ENCODE measurements at places on chromosomes 2 and 18. TPM values are rescaled to one million over a fixed set of nuclear protein-coding genes. Genes with fewer than 3 reads are reported as not detected.

DNA sequence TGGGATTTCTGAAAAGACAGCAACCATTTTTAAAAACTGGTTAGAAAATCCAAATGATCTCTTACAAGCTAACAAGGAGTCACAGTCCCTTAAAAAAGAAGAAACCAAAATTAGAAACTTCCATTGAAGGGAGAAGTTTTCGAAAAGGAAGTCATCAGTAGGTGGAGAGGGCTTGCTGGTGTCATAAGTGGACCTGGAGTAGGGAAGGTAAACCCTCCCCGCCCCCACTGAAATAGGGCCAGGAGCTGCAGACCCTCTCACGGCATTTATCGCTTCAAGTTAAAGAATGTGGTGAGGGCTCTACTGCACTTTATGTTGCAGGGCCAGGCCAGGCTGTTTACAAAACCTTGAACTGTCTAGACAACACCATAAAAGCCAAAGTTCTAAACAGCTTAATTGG is 2.9 kb downstream of the HOXD11 start:
- H3K36me3 ChIP-seq: no peaks in the 10 kb centered on the region
- no peak overlapping the region for H3K27ac ChIP-seq
- DNase-seq: no peak
- H3K27me3 ChIP-seq: peaks cover 93% of the 10 kb centered on the region
- no peak overlapping the region for H3K4me3 ChIP-seq
- peaks cover 21% of the 10 kb centered on the region for H3K4me1 ChIP-seq

GRCh38 chr2:186533717-186534116 is 47.7 kb downstream of the ZC3H15 start:
- no peak for DNase-seq
- H3K27me3 ChIP-seq: no peaks in the 10 kb centered on the region
- H3K4me1 ChIP-seq: no peaks in the 10 kb centered on the region

- no peak for DNase-seq
- H3K4me3 ChIP-seq: no peak overlapping the region
- H3K27ac ChIP-seq: no peak overlapping the region
- no peaks in the 10 kb centered on the region for H3K27me3 ChIP-seq
- H3K4me1 ChIP-seq: no peaks in the 10 kb centered on the region
- H3K36me3 ChIP-seq: peaks cover 3% of the 10 kb centered on the region
These were observed 21.1 kb downstream of the STAM2 start for GRCh38 chr2:152154462-152154861.

- peaks cover 7% of the 10 kb centered on the region for H3K4me1 ChIP-seq
- no peaks in the 10 kb centered on the region for H3K36me3 ChIP-seq
- H3K4me3 ChIP-seq: no peak overlapping the region
- no peak overlapping the region for H3K27ac ChIP-seq
These were observed 555.2 kb downstream of the CMPK2 start for GRCh38 chr2:6310256-6311215.

GRCh38 chr2:29295845-29296244 is 180.6 kb downstream of the CLIP4 start:
- no peak overlapping the region for H3K27ac ChIP-seq
- H3K27me3 ChIP-seq: peaks cover 2% of the 10 kb centered on the region
- H3K36me3 ChIP-seq: no peaks in the 10 kb centered on the region
- H3K4me1 ChIP-seq: no peaks in the 10 kb centered on the region

GRCh38 chr2:239351687-239352086 is 49.1 kb downstream of the HDAC4 start:
- DNase-seq: no peak

DNA sequence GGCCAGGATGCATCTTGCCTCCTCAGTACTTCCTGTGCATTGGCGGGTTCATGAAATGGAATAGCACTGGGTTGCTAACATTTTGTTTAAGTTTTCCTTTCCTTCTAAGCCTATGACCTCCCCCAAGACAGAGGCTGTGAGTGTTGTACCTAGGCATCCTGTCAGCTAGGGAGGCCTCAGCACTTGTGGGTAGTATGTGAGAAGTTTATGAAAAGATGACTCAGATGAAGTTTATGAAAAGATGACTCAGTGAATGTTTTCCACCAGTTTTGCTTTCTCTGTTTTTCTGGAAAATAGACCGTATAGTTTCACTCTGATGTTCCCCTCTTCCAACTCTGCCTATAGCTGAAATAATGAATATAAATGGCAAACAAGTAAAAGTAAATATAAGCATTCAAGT is 412.9 kb downstream of the TMEM182 start:
- H3K27ac ChIP-seq: no peak overlapping the region
- H3K27me3 ChIP-seq: no peaks in the 10 kb centered on the region
- no peak for DNase-seq
- H3K4me1 ChIP-seq: no peaks in the 10 kb centered on the region

DNA sequence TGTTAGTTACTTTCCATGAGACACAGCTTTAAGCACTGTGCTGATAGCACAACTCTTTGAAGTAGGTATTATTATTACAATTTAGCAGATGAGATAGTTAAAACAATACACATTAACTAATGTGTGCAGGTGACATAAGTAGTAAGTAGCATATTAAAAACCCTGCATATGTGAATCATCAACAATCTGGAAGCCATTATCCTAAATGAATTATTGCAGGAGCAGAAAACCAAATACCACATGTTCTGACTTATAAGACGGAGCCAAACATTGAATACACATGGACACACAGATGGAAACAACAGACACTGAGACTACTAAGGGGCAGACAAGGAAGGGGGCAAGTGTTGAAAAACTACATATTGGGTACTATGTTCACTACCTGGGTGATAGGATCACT is 300.3 kb upstream of the GULP1 start:
- H3K4me3 ChIP-seq: no peak overlapping the region
- no peaks in the 10 kb centered on the region for H3K27me3 ChIP-seq
- H3K4me1 ChIP-seq: peaks cover 12% of the 10 kb centered on the region
- DNase-seq: peak; percentile 83
- no peak overlapping the region for H3K27ac ChIP-seq
- no peaks in the 10 kb centered on the region for H3K36me3 ChIP-seq

GRCh38 chr2:240765007-240765406 is 55.0 kb downstream of the KIF1A start:
- H3K4me3 ChIP-seq: no peak overlapping the region
- H3K4me1 ChIP-seq: peaks cover 5% of the 10 kb centered on the region
- H3K36me3 ChIP-seq: no peaks in the 10 kb centered on the region
- H3K27me3 ChIP-seq: no peaks in the 10 kb centered on the region
- H3K27ac ChIP-seq: no peak overlapping the region

DNA sequence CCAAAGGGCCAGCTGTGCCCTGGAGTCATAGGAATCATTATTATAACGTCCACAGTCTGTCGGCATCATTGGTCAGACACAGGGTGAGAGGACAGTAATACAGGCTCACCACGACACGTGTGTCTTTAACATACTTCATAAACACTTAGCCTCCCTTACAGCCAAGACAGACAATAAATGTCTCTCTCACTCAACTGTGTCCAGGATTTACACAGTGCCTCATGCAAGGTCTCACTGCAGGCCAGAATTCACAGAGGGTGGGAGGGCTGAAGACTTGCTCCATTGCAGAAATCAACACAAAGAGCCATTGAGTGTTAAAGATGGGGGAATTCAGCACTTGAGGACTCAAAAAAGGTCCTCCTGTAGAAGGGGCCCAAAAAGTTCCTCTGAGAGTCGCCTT is 210.5 kb downstream of the BCL2 start:
- no peak for DNase-seq
- H3K4me1 ChIP-seq: peaks cover 12% of the 10 kb centered on the region
- H3K36me3 ChIP-seq: no peaks in the 10 kb centered on the region
- H3K27me3 ChIP-seq: no peaks in the 10 kb centered on the region
- no peak overlapping the region for H3K27ac ChIP-seq

GRCh38 chr18:67109535-67109934 is 407.0 kb downstream of the DSEL start:
- no peaks in the 10 kb centered on the region for H3K27me3 ChIP-seq
- H3K4me1 ChIP-seq: no peaks in the 10 kb centered on the region
- no peaks in the 10 kb centered on the region for H3K36me3 ChIP-seq
- DNase-seq: no peak
- no peak overlapping the region for H3K4me3 ChIP-seq
- no peak overlapping the region for H3K27ac ChIP-seq

- H3K4me3 ChIP-seq: no peak overlapping the region
- no peaks in the 10 kb centered on the region for H3K4me1 ChIP-seq
- H3K27me3 ChIP-seq: no peaks in the 10 kb centered on the region
- peak; percentile 60 for DNase-seq
These were observed 99.8 kb downstream of the ZNF236 start for GRCh38 chr18:76922107-76922506.

- H3K36me3 ChIP-seq: no peaks in the 10 kb centered on the region
These were observed 583.3 kb downstream of the SATB2 start for GRCh38 chr2:198874472-198874858.

DNA sequence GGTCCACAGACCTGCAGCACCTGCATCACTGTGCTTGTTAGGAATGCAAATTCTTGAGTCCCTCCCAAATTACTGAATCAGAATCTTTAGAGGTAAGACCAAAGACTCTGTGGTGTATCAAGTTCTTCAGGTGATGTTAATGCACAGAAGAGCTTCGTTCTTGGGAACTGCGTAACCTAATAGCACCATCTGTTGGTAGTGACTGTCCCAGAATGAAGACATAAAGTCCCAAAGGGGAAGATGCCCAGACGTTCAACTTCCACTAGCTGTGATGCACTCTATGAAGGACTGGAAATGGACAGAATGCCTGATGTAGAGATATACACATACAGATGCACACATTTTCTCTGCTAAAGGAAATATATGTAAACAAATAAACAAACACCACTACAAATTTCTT is 576.0 kb downstream of the LRP1B start:
- no peaks in the 10 kb centered on the region for H3K36me3 ChIP-seq
- no peaks in the 10 kb centered on the region for H3K4me1 ChIP-seq
- peak; percentile 31 for DNase-seq

DNA sequence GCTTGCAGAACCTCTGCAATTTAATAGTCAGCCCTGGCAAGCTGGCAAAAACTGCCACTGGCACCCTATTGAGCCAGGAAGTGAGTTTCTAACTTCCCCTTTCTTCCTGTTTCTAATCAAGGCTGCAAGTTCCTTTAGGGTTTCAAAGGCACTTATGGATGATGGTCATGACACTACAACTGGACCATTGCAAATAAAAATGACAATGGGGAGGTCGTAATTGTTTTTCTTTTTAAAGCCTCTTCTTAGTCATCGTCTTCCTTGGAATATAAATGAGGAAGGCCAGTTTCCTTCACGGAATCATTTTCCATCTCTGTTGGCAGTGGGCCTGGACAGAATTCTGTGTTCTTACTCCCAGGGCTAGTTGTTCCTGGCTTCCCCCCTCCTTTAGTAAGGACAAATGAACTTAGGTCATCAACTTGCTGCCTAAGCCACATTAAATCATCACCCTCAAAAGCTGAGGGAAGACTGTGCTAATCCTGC is 35.8 kb downstream of the SH3RF3 start:
- no peak overlapping the region for H3K4me3 ChIP-seq
- H3K4me1 ChIP-seq: peaks cover 9% of the 10 kb centered on the region
- H3K36me3 ChIP-seq: no peaks in the 10 kb centered on the region

- H3K4me1 ChIP-seq: peaks cover 25% of the 10 kb centered on the region
- no peak overlapping the region for H3K27ac ChIP-seq
- no peak overlapping the region for H3K4me3 ChIP-seq
- no peaks in the 10 kb centered on the region for H3K36me3 ChIP-seq
- no peaks in the 10 kb centered on the region for H3K27me3 ChIP-seq
These were observed 47.0 kb downstream of the PARD6G start for GRCh38 chr18:80200171-80200931.

DNA sequence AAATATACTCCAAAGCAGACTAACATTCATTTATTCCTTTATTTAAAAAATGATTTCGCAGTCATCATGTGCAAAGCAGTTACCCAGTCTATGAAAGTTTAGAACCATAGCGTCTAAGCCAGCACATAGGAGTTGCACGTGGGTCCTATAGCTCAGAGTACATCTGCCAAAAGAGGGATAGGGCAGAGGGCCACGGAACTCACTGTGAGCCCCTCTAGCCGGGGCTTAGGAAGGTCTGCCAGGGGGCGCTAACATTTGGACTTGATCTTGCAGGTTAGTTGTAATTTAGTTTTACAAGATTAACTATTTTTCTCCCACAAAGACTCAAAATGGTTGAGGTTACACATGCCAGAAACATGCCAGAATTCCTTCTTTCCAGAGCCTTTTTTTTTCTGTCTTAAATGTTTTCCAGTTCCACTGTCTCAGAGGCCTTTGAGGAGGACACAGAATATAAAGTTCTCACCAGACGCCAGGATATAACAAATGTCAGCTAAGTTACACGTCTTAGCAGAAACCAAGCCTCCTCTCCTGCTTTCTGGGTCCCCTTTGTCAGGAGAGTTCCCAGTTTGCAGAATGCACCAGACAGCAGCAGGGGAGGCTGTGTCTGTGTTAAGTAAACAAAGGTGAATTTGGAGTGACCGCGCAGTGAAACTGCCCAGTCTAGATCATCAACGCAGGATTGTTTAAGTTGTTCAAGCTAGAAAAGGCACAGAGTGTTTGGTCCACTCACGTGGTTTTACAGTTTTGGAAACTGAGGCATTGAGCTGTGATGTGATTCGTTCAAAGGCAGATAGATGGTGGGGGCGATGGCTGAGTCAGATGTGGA is 292.0 kb downstream of the PRKCE start:
- peak; percentile 47 for DNase-seq
- peaks cover 12% of the 10 kb centered on the region for H3K4me1 ChIP-seq
- no peak overlapping the region for H3K27ac ChIP-seq
- H3K36me3 ChIP-seq: no peaks in the 10 kb centered on the region
- peaks cover 3% of the 10 kb centered on the region for H3K27me3 ChIP-seq

GRCh38 chr2:45332094-45332493 is 279.0 kb downstream of the SRBD1 start:
- peaks cover 37% of the 10 kb centered on the region for H3K4me1 ChIP-seq
- H3K36me3 ChIP-seq: no peaks in the 10 kb centered on the region
- H3K4me3 ChIP-seq: no peak overlapping the region
- H3K27ac ChIP-seq: no peak overlapping the region
- peaks cover 11% of the 10 kb centered on the region for H3K27me3 ChIP-seq
- no peak for DNase-seq

DNA sequence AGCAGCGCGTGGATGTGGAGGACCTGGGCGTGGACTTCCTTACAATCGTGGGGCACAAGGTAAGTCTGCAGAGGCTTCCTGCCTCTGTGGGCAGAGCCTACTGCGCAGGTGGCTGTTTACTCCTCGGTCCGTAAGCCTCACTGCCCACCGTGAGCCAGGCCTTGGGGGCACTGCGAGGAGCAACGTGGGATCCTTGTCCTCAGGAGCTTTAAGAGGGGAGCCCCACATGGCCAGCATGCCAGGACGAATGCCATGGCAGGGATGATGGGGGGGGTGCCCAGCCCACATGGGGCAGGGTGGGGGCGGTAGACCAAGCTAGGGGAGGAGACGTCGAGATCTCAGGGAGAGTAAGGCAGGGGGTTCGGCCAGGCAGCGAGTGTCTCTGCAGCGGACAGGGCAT is 18.0 kb upstream of the ESPNL start:
- DNase-seq: no peak
- H3K4me3 ChIP-seq: no peak overlapping the region
- no peaks in the 10 kb centered on the region for H3K27me3 ChIP-seq
- no peak overlapping the region for H3K27ac ChIP-seq
- peaks cover 28% of the 10 kb centered on the region for H3K36me3 ChIP-seq

Gene TXNDC2
- 0.04 TPM for total RNA-seq

Gene CFAP53
- 0.18 TPM for total RNA-seq

Gene ZNF24
- total RNA-seq: 30.9 TPM

Gene HTR2B
- total RNA-seq: 0.22 TPM

Gene MROH2A
- not detected for total RNA-seq

Gene KLHL30
- total RNA-seq: 16.2 TPM

Gene DUSP19
- 2.7 TPM for total RNA-seq

Gene SERPINB2
- total RNA-seq: 0.27 TPM

Gene TLX2
- total RNA-seq: not detected

Gene ATRAID
- total RNA-seq: 121 TPM

Gene LDLRAD4
- 20.8 TPM for total RNA-seq
